ENCODE measurements at places on chromosomes 12 and 14.
A peak's percentile ranks its signal among the peaks of the same experiment; 100 is the strongest.

DNA sequence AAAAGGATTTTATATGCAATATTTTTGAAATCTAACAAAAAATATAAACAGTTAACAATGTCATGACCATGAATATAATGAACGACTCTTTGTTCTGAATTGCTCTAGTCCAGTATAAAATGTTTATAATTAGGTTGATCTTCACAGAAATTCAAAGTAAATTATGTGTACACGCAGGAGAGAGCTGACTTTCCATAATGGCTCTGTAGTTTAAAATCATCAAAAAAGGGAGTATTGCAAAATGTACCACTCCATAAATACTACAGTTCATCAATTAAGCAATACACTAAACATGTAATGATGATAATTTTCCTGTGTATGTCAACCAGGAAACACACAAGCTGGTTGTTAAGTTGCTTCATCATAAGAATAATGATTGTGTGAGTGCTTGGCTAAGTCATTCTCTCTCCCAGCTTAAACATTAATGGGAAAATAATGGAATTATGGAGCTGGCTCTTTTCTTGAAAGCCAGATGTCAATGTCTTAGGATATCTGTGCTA is 189.5 kb upstream of the PLEKHG7 start:
- no peak for DNase-seq

- DNase-seq, result no peak
These were observed 196.6 kb downstream of the EGLN3 start for GRCh38 chr14:33754261-33754660.

- no peak for DNase-seq
These were observed 57.5 kb downstream of the RMST start for GRCh38 chr12:97520106-97520505.

GRCh38 chr14:57533214-57533613 is 39.6 kb upstream of the CCDC198 start:
- peak; percentile 41 for DNase-seq

- DNase-seq, result no peak
These were observed 49.2 kb upstream of the NCOR2 start for GRCh38 chr12:124616394-124617221.

GRCh38 chr12:12011880-12012260 is 58.9 kb upstream of the BCL2L14 start:
- DNase-seq, result no peak

DNA sequence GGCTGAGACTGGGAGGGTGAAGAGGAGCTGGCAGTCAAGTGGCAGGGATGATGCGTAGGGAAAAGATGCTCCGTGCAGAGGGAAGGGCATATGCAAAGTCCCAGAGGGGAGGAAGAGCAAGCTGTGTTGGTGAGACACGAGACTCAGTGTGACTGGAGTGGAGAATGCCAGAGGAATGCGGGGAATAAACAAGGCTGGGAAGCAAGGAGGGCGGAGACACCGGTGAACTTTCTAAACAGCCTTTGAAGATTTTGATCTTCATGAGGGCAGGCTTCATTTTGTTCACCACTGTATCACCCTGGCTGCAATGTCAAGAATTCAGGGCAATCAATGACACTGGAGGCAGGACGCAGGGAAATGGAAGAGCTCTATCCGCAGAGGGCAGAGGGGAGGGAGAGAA is 535.8 kb downstream of the FUT8 start:
- DNase-seq, result no peak

DNA sequence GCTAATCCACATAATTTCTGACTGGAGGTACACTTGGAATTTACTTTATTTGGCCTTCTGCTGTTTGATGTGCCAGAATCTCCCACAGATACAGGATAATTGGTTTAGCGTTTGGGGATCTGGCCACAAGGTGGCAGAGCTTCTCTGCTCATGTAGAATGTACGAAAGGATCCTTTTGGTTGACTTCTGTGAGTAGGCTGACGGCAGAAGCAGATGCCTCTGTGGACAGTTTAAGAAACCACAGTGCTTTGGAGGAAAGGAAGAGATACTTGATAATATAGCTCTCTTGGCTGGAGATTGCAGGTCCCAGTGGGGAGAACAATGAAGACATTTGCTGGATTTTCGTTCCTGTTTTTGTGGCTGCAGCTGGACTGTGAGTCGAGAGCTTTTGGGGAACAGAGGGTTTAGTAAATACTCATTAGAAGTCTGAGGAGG is 75.3 kb upstream of the OR4E1 start:
- peak; percentile 70 for DNase-seq

DNA sequence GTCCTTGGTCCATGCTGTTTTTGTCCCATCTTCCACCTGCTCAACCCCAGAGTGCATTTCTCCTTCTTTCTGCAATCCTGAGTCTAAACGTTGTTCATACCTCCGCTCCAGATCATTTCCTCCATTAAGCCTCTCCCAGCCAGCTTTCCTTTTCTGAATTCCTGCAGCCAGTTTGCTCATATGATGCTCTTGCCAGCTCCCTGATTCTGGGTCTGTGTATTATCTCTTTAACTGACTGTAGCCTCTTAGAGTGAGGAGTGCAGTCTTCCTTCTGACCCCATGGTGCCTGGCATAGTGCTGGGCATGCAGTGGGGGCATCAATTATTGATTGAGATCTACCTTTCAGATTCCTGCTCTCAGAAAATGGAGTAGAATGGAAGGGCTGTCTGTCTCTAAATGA is 11.5 kb upstream of the TBPL2 start:
- no peak for DNase-seq

- DNase-seq, result no peak
These were observed 9.9 kb upstream of the KANSL2 start for GRCh38 chr12:48691826-48692487.

DNA sequence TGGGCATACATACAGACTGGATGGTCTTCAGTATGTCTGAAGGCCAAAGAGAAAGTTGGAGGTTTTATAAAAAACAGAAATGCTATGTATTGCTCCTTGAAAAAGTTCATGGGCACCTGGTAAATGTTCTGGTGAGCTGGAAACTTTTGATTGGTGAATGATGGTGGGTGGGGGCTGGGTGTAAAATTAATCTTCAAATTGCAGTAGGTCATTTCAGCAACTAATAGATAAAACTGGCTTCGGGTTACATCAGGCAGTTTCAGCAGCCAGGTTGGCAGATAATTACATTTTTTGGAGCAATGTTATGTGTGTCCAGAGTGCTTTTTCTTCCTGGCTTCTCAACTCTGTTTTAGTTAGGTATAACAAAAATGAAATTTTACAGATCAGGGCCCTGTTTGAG is 35.3 kb downstream of the SDR9C7 start:
- no peak for DNase-seq

GRCh38 chr12:58026897-58027891 is 85.8 kb downstream of the ATP23 start:
- no peak for DNase-seq

DNA sequence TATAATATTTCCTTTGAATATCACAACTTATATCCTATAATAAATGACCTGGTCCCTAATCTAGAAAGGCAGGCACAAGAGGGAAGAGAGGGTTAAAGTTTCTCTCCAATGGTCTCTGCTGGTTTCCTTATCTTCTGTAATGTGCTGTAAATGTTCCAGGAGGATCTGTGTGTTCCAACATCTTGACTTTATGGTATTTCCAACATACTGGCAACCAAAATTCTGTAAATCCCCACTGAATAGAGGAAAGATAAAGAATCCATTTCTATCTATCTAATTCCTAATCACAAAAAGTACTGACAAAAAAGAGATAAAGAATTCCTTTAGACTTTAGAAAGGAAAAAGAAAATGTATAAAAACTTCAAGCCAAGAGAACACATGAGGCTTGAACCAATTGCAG is 146.4 kb upstream of the CCDC198 start:
- no peak for DNase-seq

GRCh38 chr12:48770756-48771155 is 18.1 kb downstream of the ADCY6 start:
- DNase-seq, result no peak

DNA sequence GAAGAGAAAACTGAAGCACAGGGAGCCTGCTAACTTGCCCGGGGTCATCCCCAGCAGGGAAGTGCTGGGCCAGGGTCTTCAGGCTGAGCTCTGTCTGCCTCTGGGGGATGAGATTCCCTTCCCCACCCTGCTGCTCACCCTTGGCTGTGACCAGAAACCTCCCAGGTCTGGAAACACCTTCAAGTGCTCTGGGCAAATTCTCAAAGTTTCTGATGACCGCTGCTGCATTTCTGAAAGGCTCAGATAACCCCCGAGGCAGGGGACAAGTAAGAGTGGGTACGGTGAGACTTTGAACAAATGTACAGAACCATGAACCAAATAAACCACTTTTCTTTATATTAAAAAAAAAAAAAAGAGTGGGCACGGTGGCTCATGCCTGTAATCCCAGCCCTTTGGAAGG is 41.3 kb downstream of the LTBP2 start:
- no peak for DNase-seq

DNA sequence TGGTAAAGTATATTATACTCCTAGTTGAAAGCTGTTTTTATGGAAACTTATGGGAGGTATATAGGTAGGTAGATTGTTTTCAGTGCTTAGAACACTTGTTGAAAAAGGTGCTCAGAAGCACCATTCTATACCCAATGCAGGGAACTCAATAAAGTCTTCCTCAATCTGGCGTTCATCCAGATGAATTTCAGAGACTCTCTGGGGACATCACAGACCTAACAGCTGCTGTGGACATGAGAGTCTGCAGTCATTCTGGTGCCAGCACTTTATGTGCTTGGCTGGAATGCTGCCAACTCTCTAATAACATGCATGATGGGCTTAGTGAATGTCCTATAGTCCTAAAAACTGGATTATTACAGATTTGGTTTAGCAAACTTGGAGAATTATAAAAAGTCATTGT is 115.9 kb downstream of the NTN4 start:
- DNase-seq, result no peak

DNA sequence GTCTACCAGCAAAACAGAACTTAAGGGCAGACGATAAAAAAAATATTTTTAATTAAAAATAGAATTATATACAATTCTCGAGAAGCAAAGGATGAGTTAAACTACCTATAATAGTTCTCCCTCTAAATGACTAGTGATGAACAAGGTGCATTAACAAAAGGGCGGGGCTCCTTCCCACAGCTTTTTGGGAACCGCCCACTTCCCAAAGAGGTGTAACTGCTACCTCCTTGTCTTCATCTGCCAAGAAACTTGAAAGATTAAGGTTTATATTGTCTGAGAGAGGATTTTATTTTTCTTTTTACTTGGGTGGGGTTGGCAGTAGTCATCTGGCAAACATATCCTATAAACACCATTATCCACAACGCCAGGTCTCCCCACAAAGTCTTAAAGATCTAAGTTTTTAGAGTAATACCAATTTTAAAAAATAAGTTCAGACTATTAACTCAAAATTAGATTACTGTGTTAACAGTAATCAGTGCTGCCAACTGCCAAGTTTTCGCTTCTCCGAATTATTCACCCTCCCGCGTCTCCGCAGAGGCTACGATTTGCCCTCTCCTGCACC is 938 bp downstream of the RALGAPA1 start:
- peak; percentile 53 for DNase-seq

- no peak for DNase-seq
These were observed 42.5 kb upstream of the MYBPC1 start for GRCh38 chr12:101552277-101552676.

DNA sequence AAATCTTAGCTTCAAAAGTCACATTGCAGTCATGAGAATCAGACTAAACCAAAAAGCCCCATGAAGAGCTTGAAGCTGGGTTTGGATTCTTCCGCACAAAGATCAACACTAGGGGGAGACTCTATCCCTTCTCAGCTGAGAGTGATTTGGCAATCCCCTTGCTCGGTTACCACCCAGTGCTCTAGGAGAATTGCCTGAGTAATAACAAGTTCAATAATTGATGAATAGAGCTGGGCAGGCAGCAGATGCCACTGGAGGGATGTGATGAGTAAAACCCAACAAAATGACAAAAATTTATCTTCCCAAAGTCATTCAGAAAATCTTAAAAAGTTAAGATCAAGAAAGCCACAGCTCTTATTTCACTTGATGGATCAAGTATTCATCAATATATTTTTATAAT is 185.6 kb upstream of the ARID2 start:
- DNase-seq, result peak; percentile 70

- DNase-seq, result no peak
These were observed 6.0 kb upstream of the LGALS3 start for GRCh38 chr14:55123101-55123500.

- DNase-seq, result no peak
These were observed 42.0 kb downstream of the RIN3 start for GRCh38 chr14:92555465-92556111.
